ENCODE measurements at places on chromosomes 7 and 10. TPM values are rescaled to one million over a fixed set of nuclear protein-coding genes. Genes with fewer than 3 reads are reported as not detected.

The TMEM270 gene
- total RNA-seq: not detected

DNA sequence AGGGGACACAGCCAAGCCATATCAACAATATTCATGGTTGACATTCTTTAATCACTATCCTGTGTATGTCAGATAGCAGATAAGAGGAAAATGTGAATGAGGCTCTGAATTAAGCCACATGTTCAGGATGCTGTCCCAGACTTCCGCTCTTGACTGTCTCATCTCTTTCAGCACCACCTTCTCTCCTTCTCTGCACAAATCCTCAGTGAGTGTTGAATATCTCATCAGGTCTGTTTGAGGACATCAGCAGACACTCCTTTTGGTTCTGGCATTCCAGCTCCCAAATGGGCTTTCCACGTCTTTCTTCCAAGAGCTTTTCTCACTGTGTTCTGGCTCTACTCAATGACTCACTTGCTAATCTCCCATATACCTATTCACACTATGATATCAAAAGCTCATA, 321.7 kb downstream of the GALNT17 start:
- no peak for DNase-seq

- no peak for DNase-seq
Observed at GRCh38 chr7:75639071-75639885, 99.5 kb downstream of the HIP1 start.

The GIMAP8 gene
- total RNA-seq: 0.15 TPM

DNA sequence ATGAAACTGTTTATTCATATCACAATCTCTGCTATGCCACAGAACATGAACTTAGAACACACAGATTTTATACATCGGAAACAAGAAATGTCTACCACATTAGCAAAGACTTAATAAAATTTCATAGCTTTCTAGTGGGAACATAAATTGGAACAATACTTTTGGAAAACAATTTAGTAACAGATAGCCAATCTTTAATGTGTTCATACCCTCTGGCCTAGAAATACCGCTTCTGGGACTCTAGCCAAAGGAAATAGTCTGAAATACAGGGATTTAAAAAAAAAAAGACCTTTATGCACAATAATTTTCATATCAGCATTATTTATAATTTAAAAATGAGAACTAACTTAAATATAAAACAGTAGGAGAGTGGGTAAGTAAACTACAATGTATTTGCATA, 168.5 kb downstream of the PLXNA4 start:
- no peak for DNase-seq

GRCh38 chr7:37365405-37365804, 83.3 kb downstream of the ELMO1 start:
- no peak for DNase-seq

Measured in renal cortical epithelial cell (primary cell).